ENCODE measurements at places on chromosomes 1 and 21.

DNA sequence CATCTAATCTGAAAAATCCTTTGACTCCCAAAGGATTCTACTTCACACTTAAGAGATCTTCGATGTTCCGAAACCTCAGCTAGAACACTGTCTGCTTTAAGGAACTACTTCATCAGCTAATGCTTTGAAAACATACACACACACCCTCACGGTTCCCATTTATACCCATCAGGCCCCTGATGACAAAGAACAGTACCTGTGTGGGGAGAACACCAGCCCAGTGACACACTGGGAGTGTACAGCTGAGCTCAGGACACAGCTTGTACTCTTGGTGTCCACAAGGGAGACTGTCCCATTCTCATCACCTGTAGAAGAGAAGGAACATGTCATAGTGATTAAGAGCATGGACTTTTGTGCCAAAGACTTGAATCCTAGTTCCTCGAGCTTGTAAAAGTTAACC is 6.6 kb downstream of the WDR77 start:
- no peak for DNase-seq

DNA sequence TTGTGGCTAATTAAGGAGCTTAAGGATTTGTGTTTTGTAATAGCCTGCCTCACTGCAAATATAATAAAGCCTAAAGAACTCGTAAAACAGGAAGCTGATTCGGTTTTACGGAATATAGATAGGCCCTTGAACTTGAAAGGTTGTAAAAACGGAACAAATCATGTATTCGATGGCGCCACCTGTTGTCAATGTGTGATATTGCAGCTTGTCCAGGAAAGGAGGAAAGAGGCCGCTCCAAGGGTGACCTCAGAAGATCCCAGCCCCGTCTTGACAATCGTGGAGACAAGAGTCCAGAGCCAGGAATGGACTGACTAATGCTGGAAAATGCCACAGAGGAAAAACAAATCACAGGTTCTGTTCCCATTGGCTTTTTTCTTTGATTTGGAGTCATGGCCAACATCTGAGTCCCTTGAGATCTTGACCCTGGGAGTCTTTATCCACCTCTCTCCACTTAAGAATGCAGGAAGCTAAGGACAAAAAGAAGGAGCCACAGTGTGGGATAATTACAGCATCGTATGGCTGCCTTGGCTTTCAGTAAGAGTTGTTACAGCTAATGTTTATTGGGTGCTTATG is 7.0 kb upstream of the IGSF21 start:
- DNase-seq = no peak

- DNase-seq = no peak
These were observed 66.9 kb upstream of the PRDX6 start for GRCh38 chr1:173410133-173410793.

DNA sequence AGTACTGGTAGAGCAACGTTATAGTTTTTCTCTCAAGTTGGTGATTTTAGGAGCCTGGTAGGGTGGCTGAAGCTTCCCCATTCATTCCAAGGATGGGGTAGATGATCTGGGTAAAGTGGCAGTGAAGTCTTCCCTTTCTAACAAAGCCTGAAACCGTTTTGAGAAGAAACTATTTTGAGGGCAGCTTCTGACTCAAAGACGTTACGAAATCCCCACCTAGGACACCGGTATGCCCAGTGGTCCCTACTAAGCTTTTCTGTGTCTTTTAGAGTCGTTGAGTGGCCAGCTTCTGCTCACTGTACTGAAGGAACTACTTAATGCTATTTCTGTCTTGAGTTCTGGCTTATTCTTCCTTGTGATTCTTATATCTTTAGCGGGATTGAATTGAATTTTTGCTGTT is 1.4 kb downstream of the WDTC1 start:
- no peak for DNase-seq

- DNase-seq = no peak
These were observed 52.5 kb downstream of the ZNF684 start for GRCh38 chr1:40583980-40584379.

- DNase-seq = no peak
These were observed 287.0 kb upstream of the PLXNA2 start for GRCh38 chr1:208531003-208531750.

- DNase-seq = no peak
These were observed 11.2 kb downstream of the CLEC20A start for GRCh38 chr1:178485541-178485981.

DNA sequence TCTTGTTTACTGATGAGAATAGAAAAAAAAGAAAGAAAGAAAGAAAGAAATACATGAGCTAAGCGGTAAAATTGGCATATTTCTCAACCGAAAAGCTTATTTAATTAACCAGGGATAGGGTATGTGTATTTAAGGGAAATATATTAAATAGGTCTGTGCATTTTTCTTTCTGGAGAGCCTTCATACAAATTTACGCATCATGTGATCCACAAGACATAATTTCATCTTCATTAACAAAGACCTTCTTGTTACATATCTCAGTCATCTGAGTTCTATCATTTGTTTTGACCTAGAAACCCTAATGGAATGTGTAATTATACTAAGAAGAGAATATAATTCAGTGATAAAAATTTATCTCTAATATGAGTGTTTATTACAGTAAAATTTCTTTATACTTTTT is 37.2 kb downstream of the CFH start:
- no peak for DNase-seq

DNA sequence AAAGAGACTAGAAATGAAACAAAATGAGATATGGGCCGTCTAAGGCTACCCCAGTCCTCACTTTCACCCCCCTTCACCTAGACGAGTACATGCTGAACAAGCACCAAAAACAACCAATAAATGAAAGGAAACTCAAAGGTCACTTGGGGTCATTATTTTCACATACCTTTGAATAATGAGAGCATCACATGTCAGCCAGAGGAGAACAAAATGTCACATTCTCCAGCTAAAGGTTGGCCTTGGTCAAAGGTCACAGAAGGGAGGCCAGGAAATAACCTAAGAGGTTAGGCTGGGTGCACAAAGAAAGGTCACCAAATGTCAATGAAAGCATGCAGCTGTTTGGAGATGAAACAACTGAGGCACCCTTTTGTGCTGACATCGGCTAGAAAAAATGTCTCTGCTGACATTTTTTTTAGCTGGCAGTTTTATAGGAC is 288.7 kb upstream of the USP25 start:
- DNase-seq = no peak

- DNase-seq = no peak
These were observed 60.8 kb upstream of the KRTAP19-8 start for GRCh38 chr21:31099122-31099521.

DNA sequence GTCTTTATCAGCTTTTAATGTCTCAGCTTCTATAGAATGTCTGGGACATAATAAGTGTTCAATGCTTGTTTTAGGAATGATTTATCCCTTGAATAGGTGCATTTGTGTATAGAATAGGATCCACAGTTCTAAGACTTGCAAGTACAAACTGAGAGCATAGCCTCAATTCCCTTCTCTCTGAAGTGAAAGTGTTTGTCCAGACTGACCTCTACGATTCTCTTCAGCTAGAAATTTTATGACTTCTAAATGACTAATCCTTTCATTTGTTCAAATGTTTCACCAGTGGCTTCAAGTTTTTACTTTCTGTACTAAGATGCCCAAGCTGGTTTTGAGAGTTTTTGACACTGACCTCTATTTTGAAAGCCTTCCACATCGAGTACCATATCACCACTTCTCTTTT is 608.2 kb upstream of the ADGRL4 start:
- no peak for DNase-seq

Data from D721Med (cell line).